BJ (cell line): ENCODE measurements at places on chromosomes 4 and X.

GRCh38 chr4:112113864-112114263 lies 31.4 kb upstream of the FAM241A start:
- DNase-seq: no peak

DNA sequence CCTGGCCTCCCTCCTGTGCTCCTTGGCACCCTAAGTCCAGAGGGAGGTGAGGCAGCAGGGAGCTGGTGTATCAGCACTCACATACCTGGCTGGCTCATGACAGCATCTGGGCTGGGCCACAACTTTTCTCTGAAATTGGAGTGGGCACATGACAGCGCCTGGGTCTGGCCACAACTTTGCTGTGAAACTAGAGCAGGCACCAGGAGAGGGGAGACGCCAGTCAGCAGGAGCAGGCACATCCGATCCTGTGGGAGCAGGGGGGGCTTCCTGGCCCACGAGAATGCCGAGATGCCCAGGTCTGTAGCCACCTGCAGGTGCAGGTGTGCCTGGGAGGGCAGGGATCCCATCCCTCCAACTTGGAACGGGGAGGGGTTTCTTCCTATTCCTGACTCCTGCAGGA lies 69.7 kb upstream of the PPP3CA start:
- DNase-seq: no peak

DNA sequence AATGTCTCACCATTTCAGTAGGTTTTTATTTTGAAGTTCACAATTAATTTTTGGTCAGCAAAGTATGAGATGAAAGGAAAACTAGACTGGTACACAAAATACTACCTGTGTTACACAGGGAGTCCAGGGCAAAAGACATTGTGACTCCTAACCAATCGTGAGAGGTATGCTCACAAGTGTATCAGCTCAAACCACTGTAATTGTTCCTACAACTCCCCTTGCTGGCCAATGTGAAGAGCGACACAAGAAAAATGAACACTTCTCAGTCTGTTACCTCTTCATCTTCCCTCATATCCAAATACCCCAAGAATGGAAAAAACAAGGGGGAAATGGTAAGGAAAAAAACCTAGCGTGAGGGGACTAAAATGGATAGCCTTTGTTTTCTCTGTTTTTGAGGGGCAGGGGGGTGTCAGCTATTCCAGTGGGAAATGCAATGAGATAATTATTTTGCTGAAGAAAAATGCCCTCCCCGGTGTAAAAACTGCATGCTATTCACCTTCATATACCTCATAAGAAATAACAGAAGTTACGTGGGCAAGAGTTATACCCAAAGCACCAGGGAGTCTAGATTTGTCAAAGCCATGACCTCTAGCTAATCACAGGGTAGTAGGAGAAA lies 30.6 kb upstream of the NSUN7 start:
- DNase-seq: no peak

- DNase-seq: no peak
These were observed 76.8 kb downstream of the RNF150 start for GRCh38 chr4:141056473-141056872.

GRCh38 chr4:162659716-162660115 lies 495.9 kb upstream of the FSTL5 start:
- DNase-seq: no peak

GRCh38 chr4:131974730-131975129 lies 1174.4 kb upstream of the PCDH10 start:
- DNase-seq: no peak

DNA sequence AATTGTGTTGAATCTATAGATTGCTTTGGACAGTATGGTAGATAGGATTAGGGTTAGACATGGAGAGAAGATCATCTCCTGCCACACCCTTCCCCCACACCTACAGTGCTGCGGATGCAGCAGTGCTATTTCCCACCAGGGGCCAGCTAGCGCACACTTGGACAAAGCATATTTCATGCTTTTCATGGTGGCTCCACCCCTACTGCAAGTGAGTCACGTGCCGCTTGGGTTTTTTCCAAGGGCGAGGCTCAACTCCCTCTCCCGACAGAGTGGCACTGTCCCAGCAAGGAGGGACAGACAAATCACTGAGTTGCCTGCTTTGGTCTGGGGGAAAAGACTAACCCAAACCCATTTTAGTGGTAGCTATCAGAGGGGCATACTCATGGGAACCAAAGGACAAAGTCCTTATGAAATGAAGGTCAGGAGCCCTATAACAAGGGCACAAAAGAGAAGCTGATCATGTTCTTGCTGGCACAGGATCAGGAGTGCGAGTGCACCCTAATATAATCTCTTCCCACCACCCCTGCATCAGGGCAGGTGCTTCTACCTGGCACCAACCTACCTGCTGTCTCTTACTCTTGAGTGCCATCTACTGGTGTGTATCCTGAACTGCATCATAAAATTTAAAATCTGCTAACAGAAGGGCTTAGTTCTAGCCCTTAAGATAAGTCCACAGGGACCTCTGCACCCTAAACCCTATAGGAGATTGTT lies 55.1 kb upstream of the PGAM4 start:
- no peak for DNase-seq

DNA sequence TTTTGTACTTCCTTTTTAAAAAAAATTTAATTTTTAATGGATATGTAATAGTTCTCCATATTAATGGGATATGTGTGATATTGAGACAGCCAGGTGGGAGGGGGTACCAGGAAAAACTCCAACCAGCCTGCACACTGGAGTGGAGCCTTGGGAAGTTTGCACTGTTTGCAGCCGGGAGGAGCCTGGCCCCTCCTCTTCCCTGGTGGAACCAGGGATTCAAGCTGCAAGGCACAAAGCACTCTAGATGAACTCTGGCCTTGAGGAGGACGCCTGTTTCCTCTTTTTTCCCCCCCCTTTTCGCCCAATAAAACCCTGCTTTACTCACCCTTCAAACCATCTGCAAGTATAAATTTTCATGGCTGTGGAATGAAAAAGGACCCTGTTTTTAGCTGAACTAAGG lies 48.2 kb upstream of the GC start:
- DNase-seq: no peak

DNA sequence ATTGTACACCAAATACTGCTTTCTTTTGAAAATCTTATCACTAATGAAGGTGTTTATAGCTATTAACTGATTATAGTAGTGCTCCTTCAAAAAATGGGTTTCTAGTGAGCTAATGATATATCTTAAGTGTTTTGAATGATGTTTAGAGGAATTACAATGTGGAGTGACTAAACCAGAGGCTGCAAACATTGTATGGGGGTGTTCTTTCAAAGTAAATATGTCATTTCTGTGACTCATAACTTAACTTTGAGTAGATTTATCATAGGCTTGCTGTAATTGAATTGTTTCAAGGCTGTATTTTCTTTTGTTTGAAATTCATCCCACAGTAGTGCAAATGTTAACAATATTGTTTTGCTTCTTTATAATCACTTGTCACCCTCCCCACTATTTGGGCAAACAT lies 141.6 kb downstream of the IL1RAPL2 start:
- no peak for DNase-seq

DNA sequence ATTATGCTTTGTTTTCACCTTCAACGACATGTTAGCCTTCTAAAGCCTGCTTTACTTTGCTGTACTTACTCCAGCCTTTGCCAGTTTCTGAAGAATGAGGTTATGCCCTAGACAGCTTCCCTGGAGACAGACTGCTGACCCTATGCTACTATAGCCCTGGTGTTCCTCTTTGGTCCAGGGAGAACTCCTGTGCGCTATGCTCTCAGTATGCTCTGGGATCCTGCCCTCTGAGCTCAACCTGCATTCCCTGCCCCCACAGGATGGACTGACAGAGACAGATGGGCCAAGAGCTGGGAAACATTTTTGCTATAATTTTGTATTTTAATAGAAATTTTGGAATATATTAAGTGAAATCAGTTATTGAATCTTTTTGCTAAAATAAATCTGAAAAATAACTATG lies 425.9 kb downstream of the TMA16 start:
- DNase-seq: no peak

DNA sequence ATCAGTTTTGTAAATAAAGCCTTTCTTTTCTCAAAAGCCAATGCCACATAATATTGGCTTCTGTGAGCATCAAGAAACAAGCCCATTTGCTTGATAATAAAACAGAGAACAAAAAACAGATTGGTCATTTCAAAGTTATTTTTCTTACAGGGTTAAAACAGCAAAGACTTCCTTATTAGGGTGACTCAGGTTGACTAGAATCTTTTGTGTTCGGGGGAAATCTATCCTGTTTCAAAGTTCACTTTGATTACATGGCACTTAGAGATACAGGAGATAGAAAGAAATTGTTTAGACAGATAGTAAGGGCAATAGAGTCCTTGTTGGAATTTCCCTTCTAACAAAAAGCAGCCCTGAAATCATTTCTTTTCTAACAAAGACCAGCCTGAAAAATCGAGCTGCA lies 170.0 kb upstream of the GLRA2 start:
- DNase-seq: no peak

DNA sequence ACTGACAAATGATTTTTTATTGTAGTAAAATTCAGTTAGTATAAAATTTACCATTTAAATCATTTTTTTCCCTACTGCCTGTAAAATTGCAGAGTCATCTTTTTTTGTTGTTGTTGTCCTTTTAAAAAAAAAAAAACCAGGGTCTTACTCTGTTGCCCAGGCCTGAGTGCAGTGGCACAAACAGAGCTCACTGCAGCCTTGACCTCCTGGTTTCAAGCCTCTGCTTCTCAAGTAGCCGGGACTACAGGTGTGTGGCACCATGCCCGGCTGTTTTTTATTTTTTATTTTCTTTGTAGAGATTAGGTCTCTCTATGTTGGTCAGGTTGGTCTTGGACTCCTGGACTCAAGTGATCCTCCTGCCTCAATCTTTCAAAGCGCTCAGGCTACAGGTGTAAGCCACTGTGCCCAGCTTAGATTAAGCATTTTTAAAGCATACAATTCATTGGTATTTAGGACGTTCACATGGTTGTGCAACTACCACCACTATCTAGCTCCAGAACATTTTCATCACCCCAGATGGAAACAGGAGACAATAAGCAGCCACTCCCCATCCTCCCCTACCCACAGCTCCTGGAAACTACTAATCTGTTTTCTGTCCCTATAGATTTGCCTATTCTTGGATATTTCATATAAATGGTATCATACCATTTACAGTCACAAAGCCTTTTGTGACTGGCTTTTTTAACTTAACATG lies 59.7 kb upstream of the PGRMC2 start:
- no peak for DNase-seq

DNA sequence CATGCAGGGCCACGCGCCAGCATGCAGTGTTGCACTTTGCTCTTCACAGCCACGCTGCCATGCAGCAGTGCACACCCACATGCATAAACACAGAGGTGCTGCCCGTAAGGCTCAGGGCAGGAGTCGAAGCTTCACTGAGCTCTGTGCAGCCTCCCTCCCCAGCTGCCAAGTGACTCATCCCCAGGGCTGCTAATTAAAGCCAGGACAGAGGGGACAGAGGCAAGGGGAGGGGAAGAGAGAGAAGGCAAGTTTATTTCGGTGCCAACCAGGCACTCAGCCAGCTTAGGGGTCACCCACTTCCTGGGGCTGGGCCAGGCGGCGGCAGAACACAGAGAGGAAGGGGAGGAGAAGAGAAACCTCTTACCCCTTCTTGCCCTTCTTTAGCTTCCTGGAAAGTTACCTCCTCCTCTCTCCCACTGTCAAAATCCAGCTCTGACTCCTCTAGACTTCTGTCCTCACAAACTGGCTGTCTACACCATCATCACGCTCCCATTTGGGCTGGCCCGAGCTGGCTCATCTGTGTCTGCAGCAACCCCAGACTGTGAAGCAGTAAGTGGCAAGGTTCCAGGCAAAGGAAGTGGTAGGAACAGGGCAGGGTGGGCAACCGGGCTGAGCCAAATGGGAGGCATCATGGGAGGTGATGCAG lies 6.2 kb upstream of the IQSEC2 start:
- no peak for DNase-seq
